ENCODE measurements at places on chromosomes 6 and 20.
A peak's percentile ranks its signal among the peaks of the same experiment; 100 is the strongest.

DNA sequence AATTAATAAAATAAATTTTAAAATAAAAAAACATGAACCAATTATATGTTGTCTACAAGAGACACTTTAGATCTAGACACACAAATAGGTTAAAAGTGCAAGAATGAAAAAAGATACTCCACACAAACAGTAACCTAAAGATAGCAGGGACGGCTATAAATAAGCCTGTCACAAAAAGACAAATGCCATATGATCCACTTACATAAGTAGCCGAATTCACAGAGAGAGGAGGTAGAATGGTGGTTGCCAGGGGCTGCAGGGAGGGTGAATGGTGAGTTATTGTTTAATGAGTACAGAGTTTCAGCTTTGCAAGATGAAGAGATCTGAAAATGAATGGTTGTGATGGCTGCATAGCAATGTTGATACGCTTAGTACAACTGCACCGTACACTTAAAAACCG, 32.7 kb downstream of the KATNA1 start:
- DNase-seq, result no peak

DNA sequence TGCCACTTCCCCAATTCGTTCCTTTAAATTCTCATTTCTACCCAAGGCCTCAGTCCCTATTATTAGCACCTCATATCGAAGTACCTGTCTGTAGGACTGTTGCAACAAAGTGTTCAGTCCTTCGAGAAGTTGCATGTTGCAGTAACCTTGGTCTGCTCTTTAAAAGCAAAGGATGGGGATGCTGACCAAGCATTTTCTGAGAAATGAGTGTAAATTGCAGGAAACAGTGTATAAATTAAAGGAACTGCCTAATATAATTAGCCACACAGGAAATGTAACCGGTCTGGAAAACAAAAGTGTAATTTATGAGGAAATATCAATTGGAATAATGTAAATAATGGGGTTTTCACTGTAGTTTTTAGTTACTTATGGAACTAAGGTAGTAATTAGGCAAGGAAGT, 261.9 kb upstream of the ARID1B start:
- no peak for DNase-seq

DNA sequence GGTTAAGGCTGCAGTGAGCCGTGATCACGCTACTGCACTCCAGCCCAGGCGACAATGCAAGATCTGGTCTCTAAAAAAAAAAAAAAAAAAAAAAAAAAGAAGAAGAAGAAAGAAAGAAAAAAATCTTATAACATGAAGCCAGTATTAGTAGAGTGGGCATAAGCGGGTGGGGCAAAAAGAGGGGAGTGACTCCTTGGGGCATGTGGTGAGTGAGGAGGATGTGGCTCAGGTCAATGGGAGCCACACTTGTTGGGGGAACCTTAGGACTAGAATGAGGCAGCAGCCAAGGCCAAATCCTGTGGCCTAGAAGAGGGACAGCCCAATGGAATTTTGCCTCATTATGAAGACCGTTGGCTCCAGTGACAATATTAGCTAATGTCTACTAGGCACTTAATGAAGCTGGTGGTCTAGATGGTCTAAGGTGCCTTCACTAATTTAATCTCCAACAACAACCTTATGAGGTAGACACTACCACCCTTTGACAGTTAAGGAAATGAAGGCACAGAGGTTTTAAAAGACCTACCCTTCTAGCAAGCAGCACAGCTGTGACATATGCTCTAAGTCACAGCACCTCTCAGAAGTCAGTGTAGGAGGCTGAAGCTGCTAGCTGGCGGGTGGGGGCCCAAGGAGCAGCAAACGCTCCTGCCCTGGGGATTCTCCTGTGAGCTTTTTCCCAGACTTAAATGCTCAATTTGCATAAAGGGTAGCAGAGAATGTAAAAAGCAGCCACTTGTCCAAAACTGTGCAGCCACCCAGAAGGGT, 23.6 kb upstream of the ARMC12 start:
- no peak for DNase-seq

GRCh38 chr6:70130865-70131264, 172.0 kb downstream of the COL9A1 start:
- DNase-seq, result no peak

GRCh38 chr6:129936329-129937165, 75.4 kb upstream of the TMEM244 start:
- DNase-seq, result no peak

DNA sequence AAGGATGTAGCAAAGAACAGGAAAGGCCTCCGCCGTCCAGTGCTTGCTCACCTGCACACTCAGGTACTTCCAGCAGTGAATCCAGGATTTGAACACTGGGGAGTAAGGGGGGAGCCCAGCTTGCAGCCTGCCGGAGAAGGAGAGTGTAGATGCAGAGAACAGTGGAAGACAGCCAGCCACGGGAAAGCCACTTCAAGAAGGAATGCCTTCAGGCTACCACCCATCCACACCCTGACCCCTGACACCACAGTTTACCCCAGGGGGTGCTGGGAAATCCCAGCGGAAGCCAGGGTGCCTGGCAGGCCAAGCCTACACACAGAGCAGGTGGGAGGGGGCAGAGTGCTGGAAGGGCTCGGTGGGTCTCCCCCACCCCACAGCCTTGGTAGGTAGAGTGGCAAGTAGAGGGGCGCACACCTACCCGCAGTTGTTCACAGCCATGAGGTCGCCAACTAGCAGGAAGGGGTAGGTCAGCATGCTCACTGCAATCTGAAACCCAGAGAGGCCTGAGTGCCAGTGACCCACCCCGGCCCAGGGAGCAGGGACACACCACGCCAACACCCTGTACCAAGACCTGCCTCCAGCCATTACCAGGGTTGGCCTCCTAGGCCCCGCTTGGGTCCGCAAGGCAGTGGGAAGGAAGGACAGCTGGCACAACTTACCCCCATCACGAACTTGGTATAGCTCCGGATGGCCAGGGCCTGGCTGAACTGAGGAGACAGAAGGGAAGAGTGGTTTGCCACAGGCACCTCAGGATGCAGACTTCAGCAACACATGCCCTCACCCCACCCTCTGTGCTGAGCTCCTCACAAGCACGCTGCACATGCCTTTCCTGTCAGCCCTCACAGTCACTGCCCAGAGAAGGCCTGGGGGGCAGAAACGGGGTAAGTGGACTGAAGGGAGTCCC, 15.7 kb downstream of the PI16 start:
- no peak for DNase-seq

GRCh38 chr6:159490298-159490937, 202.6 kb downstream of the SOD2 start:
- DNase-seq, result no peak

GRCh38 chr6:156060013-156060412, 604.4 kb upstream of the NOX3 start:
- DNase-seq, result no peak

- DNase-seq, result no peak
Measured at GRCh38 chr6:89582669-89583325, 55.8 kb downstream of the LYRM2 start.

DNA sequence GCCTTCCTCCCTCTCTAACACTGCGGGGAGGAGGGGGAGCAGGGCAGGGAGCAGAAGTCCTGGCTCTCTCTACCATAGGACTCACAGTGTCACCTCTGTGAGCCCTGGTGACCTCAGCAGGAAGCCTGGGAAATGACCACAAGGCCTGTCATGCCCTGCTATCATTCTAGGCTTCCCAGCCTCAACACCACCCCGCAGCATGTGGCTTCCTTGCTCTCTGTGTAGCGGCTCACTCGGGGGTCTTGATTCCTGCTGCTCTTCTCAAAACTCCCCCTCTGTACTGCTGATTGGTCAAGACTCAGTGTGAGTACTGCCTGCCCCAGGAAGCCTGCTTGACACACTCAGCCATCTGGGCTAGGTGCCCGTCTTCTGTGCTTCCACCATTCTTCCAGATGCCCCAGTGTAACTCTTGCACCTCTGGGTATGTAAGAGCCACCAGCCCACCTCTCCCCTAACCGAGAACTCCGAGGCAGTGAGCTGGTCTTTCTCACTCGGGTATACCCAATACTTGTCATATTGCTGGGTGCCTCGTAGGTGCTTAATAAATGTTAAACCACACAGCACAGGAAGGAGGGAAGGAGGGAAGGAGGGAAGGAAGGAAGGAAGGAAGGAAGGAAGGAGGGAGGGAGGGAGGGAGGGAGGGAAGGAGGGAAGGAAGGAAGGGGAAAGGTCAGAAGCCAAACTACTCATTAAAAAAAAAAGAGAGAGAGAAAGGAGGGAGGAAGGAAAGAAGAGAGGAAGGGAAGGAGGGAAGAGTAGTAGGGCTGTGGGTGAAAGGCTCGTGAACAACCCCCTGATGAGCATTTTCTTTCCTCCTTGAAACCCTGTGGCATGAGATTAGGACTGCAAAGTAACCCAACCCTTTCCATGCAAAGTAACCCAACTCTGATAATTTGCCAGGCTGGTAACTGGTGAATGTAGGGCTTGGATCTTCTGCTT, 5.0 kb downstream of the MDFI start:
- DNase-seq, result no peak

- no peak for DNase-seq
Measured at GRCh38 chr20:32572271-32572968, 12.7 kb downstream of the NOL4L start.

DNA sequence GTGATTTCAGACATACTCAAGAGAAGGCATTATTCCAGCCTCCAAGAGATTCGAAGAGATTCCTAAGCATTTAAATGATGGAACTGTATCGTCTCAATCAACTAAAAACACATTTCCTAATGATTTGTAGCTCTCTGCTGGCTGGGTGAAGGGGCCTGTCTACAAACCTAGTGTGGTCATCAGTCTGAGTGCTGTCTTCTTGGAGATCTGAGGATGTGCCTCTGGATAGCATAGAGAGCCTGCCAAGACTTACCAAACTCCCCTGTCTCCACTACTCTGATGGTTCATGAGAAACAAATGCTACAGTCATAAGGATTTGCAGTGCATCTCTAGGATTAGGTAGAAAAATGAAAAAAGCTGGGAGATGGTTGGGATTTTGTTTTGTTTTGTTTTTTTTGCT, 176.9 kb upstream of the CITED2 start:
- no peak for DNase-seq

DNA sequence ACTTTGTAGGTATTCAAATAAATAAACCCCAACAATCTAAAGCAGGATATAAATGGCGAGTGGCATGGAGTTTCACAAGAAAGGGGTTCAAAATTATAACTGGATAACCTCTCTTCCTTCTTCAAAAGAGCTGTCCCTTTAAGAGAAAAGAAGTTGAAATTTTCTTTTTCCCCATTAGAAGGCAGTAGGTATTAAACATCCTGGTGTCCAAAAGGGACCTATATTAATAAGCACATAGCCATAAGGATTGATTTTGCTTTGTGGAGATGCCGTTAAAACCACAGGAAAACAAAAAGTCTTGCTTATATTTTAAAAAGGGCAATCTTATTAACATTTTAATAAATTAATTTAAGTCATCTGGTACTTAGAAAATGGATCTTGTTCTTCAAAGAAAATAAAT, 76.5 kb downstream of the LYRM4 start:
- no peak for DNase-seq

DNA sequence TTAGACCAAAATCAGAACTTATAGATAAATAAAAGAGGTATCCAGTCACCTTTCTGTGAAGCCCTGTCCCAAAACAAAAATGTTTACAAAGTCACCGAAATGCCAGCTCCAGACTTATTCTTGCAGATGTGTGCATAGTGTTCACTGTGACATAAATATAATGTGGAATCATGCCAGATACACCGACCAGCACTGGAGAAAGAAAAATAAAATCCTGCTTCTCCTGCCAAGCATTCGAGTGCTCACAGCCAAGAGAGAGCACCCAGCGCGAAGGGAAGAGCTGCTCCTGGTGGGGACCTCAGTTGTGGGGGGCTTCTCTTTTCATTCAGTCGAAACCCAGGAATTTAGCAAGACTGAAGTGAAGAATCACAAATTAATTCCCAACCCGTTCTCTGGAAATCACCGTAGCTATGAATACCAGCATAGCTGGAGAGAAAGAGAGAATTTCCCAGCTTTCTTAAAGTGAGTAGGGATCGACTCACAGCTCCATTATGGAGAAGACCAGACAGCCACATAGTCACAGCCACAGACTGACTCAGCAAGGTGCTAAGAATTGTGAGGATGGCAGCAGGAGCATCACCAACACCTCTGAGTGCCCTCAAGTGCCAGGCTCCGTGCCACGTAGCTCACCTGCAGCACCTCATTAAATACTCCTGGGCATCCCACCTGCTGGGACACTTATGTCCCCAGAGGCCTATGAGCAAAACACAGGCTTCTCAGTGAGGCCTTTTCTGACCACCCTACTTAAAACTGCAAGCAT, 33.2 kb downstream of the BFSP1 start:
- DNase-seq, result peak; percentile 14

GRCh38 chr6:124400261-124400999, 561.8 kb upstream of the RNF217 start:
- no peak for DNase-seq

DNA sequence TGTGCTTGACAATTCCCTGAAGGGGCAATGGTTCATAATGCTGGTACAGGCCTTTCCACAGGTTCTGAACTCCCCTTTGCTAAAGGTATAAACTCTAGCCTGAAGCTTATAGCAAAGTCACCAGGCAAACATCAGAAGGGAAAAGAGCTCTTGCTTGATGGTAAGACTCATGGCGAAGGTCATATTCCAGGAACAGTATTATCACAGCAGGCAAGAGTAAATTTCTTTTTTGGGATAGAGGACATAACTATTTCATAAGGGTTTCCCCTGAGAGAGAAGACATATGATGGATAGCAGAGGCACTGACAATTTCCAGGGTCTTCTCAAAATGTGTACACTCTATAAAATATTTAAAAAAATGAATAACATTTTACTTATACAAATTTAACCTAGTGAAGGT, 86.8 kb downstream of the PRKN start:
- no peak for DNase-seq

GRCh38 chr20:37980876-37981275, 52.4 kb downstream of the TTI1 start:
- no peak for DNase-seq

GRCh38 chr6:100134703-100135102, 140.7 kb upstream of the MCHR2 start:
- DNase-seq, result no peak

DNA sequence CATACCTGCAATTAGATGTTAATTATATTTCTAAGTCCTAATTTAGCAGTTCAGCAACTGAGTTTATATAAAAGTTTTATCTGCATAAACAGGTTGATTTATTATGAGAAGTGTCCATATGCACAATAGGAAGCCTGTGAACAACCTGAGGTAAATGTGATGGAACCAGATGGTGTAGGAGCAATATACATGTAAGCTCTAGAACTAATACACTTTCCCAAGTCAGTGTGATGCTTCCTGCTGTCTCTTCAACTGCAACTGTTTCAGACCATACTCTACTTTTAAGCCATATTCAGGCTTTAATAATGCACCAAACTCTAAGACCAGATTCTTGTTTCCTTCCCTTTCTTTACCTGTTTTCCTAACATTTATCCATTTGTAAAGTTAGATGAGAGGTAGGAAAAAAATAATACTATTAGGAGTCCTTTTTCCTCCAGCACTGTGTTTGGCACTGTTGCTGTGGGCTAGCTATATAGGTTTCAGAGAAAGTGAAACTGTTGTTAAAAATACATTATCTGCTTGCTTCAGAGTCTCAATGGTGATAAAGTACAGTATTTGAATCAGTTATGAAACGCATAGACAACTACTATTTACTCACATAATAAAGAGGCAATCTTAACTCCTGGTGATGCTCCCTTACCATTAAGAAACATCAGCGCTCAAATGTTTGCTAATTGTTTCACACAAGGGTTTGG, 1009.3 kb downstream of the GRIK2 start:
- DNase-seq, result peak; percentile 79

GRCh38 chr6:85751374-85752055, 108.8 kb upstream of the SYNCRIP start:
- DNase-seq, result no peak

GRCh38 chr6:168030218-168030746, 32.8 kb downstream of the KIF25 start:
- DNase-seq, result no peak

GRCh38 chr6:75946146-75946831, 126.2 kb downstream of the IMPG1 start:
- DNase-seq, result no peak

- DNase-seq, result no peak
Measured at GRCh38 chr6:108562503-108562993, 1.8 kb downstream of the FOXO3 start.
